Astrocyte (in vitro differentiated cells and primary cell): ENCODE measurements at places on chromosomes 4 and X. TPM values are rescaled to one million over a fixed set of nuclear protein-coding genes. Genes with fewer than 3 reads are reported as not detected.

Gene PAGE2B
- total RNA-seq = not detected in 2 replicates

Gene SMIM10
- 1.2 and 1.3 TPM in 2 replicates for total RNA-seq

Gene SPP1
- 153 and 217 TPM in 2 replicates for total RNA-seq

Gene CENPI
- 3.1 and 5.0 TPM in 2 replicates for total RNA-seq

Gene MAGEB1
- not detected in 2 replicates for total RNA-seq

Gene EDNRA
- total RNA-seq = 6.4 and 9.3 TPM in 2 replicates

Gene ADAMTS3
- 4.2 TPM in 2 replicates for total RNA-seq

Gene SLC26A1
- total RNA-seq = 0.34 and 0.38 TPM in 2 replicates

Gene HSFX1
- total RNA-seq = 0.75 and 1.5 TPM in 2 replicates

Gene ITM2A
- total RNA-seq = 40.7 and 54.1 TPM in 2 replicates

Gene OTUD5
- total RNA-seq = 56.1 and 62.5 TPM in 2 replicates

Gene BTC
- total RNA-seq = 0.20 and 0.26 TPM in 2 replicates

Gene CDKL2
- 3.7 and 4.7 TPM in 2 replicates for total RNA-seq

Gene DGKK
- total RNA-seq = 0.05 TPM in 1 of 2 replicates, not detected in the other

Gene HELQ
- 8.2 and 9.4 TPM in 2 replicates for total RNA-seq

Gene SH2D1A
- total RNA-seq = not detected in 2 replicates

Gene JAKMIP1
- 0.50 and 0.79 TPM in 2 replicates for total RNA-seq

Gene GLUD2
- 0.53 and 0.66 TPM in 2 replicates for total RNA-seq

Gene TAF7L
- 0.27 and 0.29 TPM in 2 replicates for total RNA-seq

Gene PAGE5
- not detected in 2 replicates for total RNA-seq
